NCI-H2081 (cell line): ENCODE measurements at places on chromosomes 12 and 14.

DNA sequence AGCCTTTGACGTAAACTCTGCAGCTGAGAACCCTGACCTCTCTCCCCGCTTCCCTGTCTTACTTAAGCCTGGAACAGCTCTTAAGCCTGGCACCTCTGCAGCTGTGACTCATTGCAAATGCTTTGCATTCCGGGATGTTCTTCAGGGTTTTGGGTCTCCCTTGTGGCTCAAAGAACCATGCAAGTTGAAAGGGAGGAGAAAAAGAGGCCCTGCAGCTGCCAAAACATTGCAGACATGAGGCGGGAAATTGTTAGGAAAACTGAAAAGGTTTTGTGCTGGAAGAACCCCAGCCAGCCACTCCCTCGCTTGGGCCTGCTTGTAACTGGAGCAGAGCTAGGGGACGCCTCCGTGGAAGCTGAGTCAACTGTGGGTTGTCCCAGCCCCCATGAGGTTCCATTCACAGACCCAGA, 60.2 kb upstream of the FERMT2 start:
- DNase-seq = no peak

DNA sequence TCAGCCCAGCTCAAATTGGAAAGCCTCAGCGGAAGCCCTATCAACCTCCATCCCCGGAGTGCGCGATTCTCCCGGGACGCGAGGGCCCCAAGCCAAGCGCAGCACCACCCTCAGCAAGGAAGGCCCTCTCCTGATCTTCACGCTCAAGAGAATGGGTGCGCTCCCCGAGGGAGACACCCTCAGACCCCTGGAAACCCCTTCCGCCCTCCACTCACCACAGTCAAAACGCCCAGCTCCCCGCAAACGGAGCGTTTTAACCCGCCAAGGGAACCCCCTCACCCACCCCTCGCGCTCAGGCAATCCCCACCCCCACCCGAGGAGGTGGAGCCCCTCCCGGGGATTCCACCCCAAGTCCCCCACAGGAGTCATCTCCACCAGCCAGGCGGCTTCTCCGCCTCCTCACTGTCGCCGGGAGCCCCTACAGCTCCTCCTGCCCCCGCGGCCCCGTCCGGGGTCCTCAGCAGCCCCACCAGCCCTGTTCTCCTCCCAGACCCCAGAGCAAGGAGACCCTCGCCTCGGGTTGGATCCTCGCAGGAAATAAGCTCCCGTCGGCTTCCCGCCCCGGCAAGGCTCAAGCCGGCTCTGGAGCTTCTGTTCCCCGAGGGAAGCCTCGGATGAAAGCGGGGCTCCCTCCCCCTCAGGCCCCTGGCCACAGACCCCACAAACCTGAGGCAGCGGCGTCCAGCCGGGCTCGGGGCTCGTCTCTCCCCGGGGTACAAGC, 507 bp downstream of the BAZ2A start:
- DNase-seq = no peak

- DNase-seq = no peak
These were observed 663 bp upstream of the ULK1 start for GRCh38 chr12:131893605-131894312.

DNA sequence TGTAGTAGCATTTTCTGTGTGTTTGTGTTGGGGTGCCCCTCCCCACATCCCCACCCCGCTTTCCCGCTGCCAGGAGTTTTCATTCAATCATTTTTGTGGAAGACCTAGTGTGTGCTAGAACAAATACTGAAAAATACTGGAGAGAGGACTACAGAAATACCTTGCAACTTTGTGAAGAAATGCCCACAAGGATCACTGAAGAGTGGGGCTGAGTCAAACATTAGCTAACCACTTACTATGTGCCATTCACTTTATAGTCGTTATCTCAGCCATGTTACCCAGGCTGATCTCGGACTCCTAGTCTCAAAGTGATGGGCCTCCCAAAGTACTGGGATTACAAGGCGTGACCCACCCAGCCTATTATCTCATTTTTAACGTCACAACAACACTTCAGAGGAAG, 559 bp upstream of the LMBR1L start:
- no peak for DNase-seq

DNA sequence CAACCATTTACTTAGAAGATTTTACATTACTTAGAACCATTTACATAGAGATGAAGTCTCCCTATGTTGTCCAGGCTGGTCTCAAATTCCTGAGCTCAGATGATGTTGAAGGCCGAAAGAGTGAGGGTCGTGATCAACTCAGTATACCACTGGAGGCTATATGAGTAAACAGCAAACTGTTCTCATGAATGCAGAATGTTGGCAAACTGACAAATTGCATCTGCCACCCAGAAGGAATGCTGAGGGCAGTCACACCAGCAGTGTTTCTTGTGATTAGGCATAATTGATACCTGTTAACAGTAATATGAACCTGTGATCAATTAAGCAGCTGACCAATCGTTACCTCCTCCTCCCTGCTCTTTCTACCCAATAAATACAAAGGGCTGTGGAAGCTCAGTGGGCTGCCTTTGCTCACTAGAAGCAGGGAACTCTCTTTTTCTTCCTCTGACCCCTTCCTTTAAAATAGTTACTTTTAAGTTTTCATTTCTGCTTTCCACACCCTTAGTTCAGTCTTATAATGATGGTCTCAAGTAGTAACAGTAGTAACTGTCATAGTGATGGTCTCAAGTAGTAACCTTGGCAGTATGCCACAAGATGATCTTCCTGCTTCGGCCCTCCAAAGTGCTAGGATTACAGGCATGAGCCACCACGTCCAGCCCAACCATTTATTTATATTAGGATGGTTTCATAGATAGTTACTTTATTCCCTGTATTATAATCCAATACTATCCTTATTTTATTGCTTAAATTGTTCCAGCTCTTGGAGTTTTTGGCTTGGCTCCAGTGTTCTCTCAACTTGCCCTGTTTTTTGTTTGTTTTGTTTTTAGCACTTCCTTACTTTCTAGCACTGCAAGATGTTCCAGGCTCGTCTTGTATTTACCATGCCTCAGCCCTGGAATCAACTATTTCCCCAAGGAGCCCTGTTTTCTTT, 25.8 kb downstream of the LIMA1 start:
- no peak for DNase-seq

- no peak for DNase-seq
These were observed 190.1 kb downstream of the BCL11B start for GRCh38 chr14:99081880-99082279.

DNA sequence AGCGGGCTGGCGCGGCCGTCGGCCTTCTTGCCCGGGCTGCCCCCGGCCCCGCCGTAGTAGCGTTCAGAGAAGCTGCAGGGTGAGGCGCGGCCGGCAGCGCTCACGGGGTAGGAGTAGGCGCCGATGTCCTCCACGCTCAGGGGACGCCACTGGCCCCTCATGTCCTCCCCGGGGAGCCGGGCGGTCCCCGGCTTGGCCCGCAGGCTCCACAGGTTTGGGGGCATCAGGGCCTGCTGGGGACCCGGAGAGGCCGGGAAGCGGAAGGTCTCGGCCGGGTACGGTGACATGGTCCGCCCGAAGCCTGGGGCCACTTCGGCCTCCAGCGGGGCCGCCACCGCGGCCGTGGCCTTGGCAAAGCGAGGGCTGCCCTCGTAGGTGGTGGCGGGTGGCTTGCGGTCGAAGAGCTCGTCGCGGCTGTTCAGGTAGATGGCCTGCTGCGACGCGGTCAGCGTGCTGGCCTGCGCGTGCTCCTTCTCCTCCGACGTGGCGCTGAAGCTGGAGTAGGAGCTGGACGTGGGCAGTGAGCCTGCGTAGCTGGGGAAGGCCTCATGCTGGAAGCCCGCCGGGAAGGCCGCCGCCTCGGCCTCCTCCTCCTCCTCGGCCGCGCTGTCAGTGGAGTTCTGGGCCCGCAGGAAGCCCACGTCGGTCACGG, 48.7 kb downstream of the BEGAIN start:
- DNase-seq = no peak

DNA sequence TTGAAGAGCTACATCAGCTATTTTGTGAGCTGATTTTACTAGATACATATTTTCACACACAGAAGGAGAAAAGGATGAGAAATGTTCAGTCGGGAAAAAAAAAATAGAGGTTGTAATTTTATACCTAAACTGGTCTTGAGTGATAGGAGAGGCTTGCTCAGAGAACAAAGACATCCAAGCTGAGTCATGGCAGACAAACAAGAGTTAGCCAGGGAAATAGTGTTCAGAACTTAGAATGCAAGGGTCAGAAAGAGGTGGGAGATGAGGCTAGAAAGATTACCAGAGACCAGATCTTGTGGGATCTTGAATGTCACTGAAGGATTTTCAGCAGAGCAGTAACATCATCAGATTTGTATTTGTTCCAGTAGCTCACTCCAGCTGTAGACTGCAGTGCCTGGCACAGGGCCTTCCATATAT, 121.9 kb upstream of the ATF1 start:
- no peak for DNase-seq

DNA sequence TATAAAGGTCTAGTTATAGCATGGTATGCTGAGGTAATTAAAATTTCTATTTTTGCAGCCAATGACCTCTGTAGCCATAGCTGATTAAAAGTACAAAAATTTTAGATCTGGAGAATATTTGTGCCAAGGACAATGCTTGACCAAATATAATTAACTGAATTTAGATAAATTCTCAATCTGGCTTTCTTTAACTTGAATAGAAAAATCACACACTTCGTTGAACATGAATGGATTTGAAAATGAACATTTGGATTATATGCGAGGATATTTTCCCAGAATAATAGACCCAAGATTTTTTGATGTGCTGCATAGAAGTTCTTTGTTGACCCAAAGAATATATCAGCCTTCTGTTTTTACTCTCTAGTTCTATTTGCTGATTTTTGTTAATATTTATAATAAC, 38.4 kb upstream of the G2E3 start:
- DNase-seq = peak; percentile 39

- DNase-seq = no peak
These were observed 268.9 kb downstream of the SUDS3 start for GRCh38 chr12:118645219-118645618.

- DNase-seq = peak; percentile 63
These were observed 35.1 kb downstream of the TMBIM6 start for GRCh38 chr12:49776413-49776812.

- no peak for DNase-seq
These were observed 190.2 kb downstream of the MON2 start for GRCh38 chr12:62656591-62657362.

- DNase-seq = no peak
These were observed 122.9 kb downstream of the MYRFL start for GRCh38 chr12:69947897-69948296.

- no peak for DNase-seq
These were observed 175.0 kb upstream of the LMNTD1 start for GRCh38 chr12:25728056-25728595.

- no peak for DNase-seq
These were observed 513 bp downstream of the CCNK start for GRCh38 chr14:99481745-99482099.

DNA sequence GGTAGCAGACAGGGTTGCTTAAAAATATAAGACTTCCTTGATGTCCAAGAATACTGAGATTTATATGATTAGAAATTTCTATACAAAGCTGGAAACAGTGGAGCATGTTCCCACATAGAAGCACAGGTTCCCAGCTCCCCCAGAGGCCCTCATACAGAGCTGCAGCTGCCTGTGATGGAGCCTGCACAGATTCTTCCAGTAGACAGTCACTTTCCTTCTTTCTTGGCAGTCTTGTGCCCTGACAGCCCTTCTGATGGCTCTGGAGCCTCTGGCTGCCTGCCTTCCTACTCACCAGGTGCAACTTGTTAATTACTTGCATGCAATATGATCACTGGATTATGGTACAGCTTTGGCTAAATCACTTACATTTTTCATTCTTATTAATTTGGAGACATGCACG, 44.4 kb downstream of the BICD1 start:
- no peak for DNase-seq

DNA sequence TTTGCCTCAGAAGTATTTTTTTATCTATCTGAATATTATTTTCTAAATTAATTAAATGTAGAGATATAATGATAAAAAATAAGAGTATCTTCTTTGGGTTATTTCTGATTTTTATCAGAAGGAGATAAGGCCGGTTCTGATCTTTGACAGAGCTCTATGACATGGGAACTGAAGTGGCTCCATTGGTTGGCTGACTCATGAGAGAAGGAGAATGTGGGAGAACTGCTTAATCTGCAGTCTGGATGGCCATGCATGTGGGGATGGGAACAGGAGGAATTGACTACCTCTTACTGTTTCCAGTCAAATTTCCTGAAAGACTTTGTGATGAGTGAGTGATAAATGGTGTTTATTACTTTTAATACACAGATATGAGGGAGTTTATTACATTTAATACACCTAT, 155.8 kb upstream of the ATP2B1 start:
- DNase-seq = no peak

DNA sequence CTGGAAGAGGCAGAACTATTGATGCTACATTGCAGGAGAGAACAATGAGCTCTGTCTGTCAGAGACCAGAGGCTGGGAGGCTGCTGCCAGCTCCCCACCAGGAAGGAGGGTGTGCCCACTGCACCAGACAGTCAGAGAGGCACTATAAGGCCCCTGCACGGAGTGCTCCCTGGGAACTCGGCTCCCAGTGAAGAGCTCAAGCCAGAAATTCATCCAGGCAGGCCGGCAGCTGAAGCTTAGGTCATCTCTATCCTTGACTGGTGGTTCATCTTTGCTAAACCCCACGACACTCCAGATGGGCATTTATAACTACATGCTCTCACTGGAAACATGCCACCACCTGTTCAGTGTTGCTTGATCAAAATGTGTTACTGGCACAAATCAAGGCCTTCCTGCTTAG, 65.1 kb upstream of the GPATCH2L start:
- no peak for DNase-seq

- DNase-seq = no peak
These were observed 188.7 kb downstream of the KITLG start for GRCh38 chr12:88391556-88391955.

DNA sequence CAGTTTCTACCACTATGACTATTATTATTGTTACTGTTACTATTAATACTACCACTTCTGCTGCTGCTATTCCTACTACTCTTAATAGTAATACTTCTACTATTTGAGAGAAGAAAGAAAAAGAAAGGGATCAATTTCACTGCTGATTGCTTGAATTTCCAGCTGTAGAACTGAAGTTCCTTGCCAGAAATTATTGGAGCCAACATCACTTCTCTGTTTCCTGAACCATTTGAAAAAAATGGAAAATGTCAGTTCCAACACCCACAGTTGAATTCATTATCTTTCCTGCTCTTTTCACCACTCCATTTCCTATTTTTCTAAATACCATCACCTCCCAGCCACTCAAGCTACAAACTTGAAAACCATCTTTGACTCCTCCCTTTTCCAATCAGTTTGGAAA, 54.1 kb upstream of the PIK3C2G start:
- no peak for DNase-seq

- no peak for DNase-seq
These were observed 357.1 kb upstream of the PDE3A start for GRCh38 chr12:20011200-20011599.

- DNase-seq = peak; percentile 20
These were observed 1.9 kb downstream of the DAAM1 start for GRCh38 chr14:59190372-59190771.
